ENCODE measurements at places on chromosomes 11 and 22.

- DNase-seq = no peak
These were observed 350.0 kb upstream of the NCAM1 start for GRCh38 chr11:112610996-112611750.

DNA sequence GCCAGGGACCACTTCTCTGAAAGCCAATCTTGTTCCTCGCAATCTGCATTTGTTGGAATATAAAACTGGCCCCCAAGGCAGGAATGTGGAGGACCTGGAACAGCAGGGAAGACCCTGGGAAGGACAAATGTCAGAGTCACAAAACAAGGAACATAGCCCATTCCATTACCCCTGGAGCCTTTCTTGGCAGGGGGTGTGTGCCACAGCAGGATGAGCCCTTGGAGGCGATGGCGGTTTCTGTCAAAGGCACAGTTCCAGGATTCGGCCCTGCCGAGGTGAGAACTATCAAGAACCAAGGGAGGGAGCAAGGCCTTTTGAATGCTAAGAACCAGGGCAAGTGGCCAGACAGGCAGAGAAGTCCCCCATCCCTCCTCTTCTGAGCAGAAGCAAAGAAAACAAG, 204.3 kb downstream of the TRIM29 start:
- DNase-seq = no peak

DNA sequence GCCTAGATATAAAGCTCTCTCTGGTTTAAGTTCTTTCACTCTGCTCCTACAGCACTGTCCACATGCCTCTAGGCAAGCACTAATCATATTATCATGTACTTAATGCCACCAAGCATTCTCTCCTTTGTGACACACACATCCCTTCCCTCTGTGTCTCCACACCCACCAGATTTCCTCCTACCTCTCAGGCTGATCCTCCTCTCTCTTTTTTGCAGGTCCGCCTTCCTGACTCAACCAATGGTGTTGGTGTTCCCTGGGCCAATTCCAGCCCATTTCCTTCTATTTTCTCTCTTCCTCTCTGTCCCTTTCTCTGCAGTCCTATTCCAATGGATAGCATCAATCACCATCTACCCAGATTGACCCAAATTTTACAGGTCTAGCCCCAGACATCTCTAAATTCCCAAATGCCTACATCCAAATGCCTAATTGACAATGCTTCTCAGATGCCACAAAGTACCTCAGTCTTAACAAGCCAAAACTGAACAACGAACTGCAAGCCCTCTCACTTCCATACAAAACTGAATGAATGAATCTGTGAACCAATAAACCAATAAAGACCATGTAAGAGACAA, 504 bp upstream of the ZNF215 start:
- no peak for DNase-seq

DNA sequence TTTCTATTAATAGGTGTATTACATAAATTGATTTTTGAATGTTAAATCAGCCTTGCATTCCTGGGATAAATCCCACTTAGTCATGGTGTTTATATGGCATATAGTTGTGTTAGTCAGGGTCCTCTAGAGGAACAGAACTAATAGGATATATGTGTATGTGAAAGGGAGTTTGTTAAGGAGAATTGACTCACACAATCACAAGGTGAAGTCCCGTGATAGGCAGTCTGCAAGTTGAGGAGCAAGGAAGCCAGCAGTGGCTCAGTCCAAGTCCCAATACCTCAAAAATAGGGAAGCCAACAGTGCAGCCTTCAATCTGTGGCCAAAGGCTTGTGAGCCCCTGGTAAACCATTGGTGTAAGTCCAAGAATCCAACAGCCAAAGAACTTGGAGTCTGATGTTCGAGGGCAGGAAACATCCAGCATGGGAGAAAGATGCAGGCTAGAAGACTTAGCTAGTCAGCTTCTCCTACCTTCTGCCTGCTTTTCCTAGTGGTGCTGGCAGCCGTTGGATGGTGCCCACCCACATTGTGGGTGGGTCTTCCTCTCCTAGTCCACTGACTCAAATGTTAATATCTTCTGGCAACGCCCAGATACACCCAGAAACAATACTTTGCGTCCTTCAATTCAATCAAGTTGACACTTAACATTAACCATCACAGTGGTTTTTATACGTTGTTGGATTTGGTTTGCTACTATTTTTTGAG, 12.9 kb downstream of the SFI1 start:
- DNase-seq = no peak

DNA sequence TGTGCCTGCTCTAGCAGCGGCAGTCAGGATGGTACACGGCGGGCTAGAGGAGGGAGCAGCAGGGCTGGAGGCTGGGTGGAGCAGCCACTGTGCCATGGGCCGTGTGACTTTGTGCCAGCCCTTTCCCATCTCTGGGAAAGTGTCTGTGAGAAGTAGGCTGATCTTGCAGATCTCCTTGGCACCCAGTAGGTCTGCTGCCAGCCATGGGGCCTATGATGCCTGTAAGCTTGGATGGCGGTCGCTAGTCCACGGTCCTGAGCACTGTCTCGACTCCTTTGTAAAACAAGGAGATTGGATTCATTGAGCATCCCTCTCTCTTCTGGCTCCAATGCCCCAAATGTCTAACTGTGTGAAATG, 22.6 kb downstream of the AMPD3 start:
- no peak for DNase-seq

DNA sequence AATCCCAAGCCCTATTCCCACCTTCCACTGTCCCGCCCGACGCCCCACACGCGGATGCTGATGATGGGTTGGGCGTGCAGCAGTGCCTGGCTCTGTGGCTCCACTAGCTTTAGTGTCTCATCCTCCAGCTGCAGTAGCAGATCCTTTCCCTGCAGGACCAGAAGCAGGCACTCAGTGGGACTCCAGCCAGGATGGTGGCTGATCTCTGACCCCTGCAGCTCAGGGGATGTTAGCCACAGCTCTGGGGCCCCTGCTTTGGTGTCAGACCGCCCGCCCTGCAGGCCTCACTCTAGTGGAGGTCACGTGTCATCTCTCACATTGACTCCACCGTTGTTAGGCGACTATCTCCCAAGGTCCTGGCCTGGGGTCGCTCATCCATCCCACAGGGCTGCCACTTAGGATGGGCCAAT, 11.8 kb downstream of the SMPD1 start:
- DNase-seq = no peak

DNA sequence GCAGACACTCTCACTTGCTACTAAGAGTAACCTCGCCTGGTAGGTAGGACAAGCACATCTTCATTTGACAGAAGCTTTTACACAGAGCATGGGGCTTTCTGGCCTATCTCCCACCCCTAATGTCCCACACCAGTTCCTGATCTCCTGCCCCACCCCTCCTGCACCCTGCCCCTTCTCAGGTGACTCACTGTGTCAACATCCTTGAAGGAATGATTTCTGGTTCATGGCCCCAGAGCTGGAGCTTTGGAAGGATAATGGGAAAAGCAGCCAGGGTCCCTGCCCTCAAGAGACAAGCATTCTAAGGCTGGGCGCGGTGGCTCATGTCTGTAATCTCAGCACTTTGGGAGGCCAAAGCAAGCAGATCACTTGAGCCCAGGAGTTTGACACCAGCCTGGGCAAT, 47.2 kb downstream of the LRFN4 start:
- DNase-seq = no peak

GRCh38 chr22:38205261-38206128, 3.7 kb downstream of the MAFF start:
- no peak for DNase-seq

GRCh38 chr22:41534219-41534618, 10.1 kb downstream of the POLR3H start:
- DNase-seq = no peak

DNA sequence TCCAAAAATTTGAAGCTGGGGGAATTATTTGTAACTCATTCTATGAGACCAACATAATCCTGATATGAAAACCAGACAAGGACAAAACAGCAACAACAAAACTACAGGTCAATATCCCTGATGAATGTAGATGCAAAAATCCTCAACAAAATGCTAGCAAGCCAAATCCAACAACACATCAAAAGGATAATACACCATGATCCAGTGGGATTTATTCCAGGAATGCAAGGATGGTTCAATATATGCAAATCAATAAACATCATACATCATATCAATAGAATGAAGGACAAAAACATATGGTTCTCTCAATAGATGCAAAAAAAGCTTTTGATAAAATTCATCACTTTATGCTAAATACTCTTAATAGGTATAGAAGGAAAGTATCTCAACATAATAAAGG, 19.4 kb upstream of the USP2 start:
- no peak for DNase-seq

DNA sequence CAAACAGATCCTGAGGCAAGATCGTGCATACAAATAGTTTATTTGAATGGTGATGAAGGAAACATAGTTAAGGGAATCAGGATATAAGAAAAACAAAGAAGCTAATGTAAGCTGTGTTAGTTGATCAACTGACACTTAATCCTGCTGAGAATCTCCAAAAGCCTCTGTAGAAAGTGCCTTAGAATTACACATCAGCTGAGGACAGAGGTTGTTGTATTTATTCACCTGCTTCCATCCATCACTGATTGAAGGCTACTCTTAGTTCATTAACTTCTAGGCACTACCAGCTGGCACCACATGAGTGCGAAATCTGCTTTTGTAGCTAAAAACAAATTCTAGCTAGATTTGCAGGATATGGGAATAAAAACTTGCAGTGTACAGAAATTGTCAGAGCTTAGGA, 1082.0 kb upstream of the CNTN5 start:
- DNase-seq = no peak

GRCh38 chr11:119210050-119210449, 3.9 kb downstream of the CBL start:
- no peak for DNase-seq

GRCh38 chr11:69293087-69293486, 868 bp upstream of the MYEOV start:
- no peak for DNase-seq

DNA sequence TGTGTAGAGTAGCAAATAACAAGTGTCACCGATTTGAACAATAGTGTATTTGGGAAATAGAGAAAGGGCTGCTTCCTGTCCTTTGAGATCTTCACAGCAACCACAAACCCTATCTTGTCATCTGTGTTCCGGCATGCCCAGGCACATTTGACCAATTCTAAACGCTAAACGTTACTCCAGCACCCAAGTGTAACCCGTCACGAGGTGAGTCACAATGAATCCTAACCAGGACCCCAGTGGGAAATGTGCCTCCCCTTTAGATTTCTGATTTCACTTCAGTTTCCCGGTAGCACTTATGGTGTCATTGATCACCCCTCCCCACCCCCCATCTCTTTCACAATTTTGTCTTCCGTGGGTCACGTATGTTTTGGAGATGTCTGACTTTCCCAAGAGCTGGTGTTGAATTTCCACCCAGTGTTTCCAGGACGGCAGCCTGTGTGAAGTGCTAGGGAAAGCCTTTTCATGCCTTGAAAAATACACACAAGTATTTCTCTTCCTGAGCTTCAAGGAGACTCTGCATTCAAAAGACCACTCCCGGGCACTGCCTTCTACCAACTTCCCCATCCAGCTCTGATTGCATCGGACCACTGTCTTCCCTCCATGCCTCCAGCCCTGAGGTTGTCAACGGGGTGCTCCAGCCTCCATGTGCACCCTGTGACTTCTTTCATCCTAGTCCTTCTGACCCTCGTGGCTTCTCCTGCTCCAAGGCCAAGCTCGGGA, 10.5 kb upstream of the C11orf24 start:
- no peak for DNase-seq
